Upper lobe of right lung (tissue), 1 donor: ENCODE measurements at places on chromosomes 16 and 17. TPM values are rescaled to one million over a fixed set of nuclear protein-coding genes. Genes with fewer than 3 reads are reported as not detected.

GRCh38 chr17:68440526-68440925 lies 16.8 kb downstream of the WIPI1 start:
- no peaks in the 10 kb centered on the region for H3K27me3 ChIP-seq
- no peak for DNase-seq

GRCh38 chr16:59590845-59591244 lies 856.7 kb upstream of the GOT2 start:
- H3K36me3 ChIP-seq: no peaks in the 10 kb centered on the region
- no peak overlapping the region for H3K4me3 ChIP-seq
- no peak overlapping the region for H3K27ac ChIP-seq
- no peak for DNase-seq

- H3K27ac ChIP-seq: no peak overlapping the region
- no peak overlapping the region for H3K4me3 ChIP-seq
- no peaks in the 10 kb centered on the region for H3K27me3 ChIP-seq
- no peaks in the 10 kb centered on the region for H3K36me3 ChIP-seq
- H3K4me1 ChIP-seq: no peaks in the 10 kb centered on the region
- DNase-seq: no peak
Measured at GRCh38 chr17:9948928-9949327, 43.9 kb upstream of the RCVRN start.

DNA sequence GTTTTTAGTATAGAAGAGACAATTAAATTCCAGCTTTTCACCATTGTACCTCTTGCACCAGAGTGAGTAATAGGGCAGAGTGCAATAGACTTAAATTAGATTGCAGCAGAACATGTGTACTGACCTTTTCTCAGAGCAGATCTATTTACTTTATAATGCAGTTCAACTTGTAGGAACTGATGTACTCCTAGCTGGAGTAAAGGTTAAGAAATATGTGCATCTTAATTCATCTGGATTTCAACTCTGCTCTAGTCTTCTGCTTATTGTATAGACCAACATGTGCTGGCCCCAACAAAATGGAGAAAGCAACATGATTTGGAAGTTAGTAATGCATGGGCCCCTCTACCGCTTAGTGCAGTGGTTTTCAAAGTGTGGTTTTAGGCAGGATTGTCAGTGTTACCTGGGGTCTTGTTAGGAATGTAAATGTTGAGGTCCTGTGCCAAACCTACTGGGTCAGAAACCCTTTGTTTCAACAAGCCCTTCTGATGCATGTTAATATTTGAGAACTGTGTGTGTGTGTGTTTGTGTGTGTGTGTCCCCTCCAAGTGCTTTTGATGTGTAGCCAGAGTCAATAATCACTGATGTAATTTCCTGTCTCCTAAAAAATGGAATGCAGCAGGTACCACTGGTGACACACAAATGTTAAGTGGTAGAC lies 138.6 kb downstream of the TOX3 start:
- no peak overlapping the region for H3K4me3 ChIP-seq
- no peaks in the 10 kb centered on the region for H3K27me3 ChIP-seq
- no peak for DNase-seq

- H3K36me3 ChIP-seq: no peaks in the 10 kb centered on the region
- H3K4me3 ChIP-seq: peak overlapping the region; percentile 99
- H3K27ac ChIP-seq: peak overlapping the region; percentile 100
- H3K27me3 ChIP-seq: no peaks in the 10 kb centered on the region
- H3K4me1 ChIP-seq: peaks cover 24% of the 10 kb centered on the region
Measured at GRCh38 chr16:81006211-81006812, 373 bp downstream of the CMC2 start.

DNA sequence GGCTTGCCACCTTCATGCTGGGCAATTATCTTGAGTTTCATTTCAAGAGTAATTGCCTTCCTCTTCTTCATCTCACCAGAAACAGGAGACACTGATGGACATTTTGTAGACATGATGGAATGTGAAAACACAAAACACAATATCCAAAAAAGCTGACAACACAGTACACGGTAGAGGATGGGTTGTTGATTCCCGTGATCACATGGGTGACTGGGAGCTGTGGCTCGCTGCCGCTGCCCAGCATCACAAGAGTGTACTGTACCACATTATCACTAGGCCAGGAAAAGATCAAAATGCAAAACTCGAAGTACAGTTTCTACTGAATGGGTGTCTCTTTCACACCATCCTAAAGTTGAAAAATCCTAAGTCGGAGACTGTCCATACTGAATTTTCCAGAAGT lies 7.4 kb downstream of the PTRH2 start:
- no peak overlapping the region for H3K4me3 ChIP-seq
- H3K4me1 ChIP-seq: no peaks in the 10 kb centered on the region
- H3K27me3 ChIP-seq: no peaks in the 10 kb centered on the region

- DNase-seq: no peak
- H3K36me3 ChIP-seq: no peaks in the 10 kb centered on the region
- H3K27me3 ChIP-seq: no peaks in the 10 kb centered on the region
- no peak overlapping the region for H3K4me3 ChIP-seq
- H3K4me1 ChIP-seq: no peaks in the 10 kb centered on the region
Measured at GRCh38 chr17:73711184-73711583, 66.9 kb upstream of the SDK2 start.

DNA sequence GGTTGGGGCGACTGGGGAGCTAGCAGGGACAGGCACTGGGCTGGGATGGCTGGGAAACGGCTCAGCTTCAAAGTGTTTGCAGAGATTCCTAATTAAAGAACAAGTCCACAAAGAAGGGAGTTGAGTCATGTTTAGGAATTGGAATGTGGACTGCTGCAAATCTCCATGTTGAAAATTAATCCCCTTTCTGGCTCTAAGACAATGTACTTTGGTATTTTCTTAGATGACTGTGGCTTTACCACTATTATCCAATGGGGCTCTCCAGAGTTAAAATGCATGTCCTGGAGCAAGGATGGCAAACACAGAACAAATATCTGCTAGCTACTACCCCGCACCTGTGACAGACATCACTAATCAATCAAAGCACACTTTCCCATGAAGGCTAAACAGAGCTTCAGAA lies 22.2 kb upstream of the WSCD1 start:
- no peak for DNase-seq
- H3K27me3 ChIP-seq: no peaks in the 10 kb centered on the region
- H3K36me3 ChIP-seq: no peaks in the 10 kb centered on the region
- H3K4me1 ChIP-seq: no peaks in the 10 kb centered on the region
- H3K4me3 ChIP-seq: no peak overlapping the region

The SMCR8 gene
- 25.2 TPM for total RNA-seq

The AHSP gene
- not detected for total RNA-seq

The EXOC3L1 gene
- 17.1 TPM for total RNA-seq

The LLGL1 gene
- total RNA-seq: 11.7 TPM
